ENCODE measurements at places on chromosomes 13 and 19.

GRCh38 chr19:50724522-50725217 lies 1.5 kb downstream of the CLEC11A start:
- peak; percentile 100 for DNase-seq

- no peak for DNase-seq
Observed at GRCh38 chr13:26440111-26440510, 117.4 kb upstream of the WASF3 start.

DNA sequence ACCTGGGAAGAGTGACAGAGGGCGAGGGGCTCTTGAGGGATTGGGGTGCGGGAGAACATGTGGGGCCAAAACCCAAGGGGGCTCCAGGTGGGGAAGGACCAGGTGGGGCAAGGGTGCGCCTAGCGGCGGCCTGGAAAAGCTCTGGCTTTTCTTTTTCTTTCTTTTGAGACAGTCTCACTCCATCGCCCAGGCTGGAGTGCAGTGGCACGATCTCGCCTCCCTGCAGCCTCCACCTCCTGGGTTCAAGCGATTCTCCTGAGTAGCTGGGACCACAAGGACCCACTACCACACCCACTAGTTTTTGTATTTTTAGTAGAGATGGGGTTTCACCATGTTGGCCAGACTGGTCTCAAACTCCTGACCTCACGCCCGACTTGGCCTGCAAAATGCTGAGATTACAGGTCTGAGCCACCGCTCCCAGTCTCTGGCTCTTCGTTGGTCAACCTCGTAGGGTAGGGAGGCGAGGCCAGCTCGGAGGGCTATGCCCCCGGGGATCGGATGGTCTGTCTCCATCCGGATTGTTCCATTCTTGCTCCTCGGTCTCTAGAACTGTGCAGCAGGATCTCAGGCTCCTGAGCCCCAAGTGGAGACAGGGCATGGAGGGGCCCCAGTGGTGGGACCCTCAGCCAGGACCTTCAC lies 3.7 kb downstream of the GADD45B start:
- no peak for DNase-seq

DNA sequence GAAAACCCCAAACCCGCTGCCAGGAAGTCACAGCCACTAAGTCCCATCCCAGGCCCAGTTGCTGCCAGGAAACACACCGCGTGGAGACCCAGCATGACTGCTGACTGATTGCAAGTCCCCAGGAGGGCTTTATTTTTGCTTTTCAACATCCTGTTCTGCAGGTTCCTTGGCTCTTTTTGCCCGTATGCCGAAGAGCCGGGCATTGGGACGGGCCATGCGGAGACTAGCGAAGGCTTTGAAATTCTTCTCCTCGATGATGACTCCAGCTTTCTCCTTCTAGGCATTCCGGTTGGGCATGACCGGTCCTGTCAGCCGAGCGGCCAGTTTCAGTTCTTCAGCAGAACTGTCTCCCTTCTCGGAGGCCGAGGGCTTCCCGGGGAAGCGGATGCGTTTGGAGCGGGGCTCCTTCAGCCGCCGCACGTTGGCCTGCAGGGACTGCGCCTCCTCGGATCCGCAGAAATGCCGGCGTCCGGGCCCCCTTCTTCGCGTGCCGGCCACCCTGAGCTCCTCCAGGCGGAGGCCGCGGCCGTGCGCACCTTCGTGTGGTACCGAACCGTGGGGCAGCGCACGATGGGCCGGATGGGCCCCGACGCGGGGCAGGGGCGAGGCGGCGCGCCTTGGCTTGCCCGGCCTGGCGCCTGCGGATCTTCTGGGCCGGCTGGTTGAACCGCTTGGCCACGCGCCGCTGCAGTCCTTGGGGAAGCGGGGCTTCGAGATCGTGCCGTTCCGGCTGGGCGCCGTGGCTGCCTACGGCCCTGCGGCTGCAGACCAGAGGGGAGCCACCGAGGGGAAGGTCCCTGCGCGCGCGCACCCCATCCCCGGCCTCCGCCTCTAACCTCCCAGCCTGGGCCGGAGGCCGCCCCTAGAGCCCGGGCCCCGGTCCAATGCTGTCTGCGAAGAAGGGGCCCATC lies 15.2 kb downstream of the ZSCAN5C start:
- no peak for DNase-seq

- no peak for DNase-seq
Observed at GRCh38 chr13:92781965-92782690, 444.5 kb upstream of the GPC6 start.

DNA sequence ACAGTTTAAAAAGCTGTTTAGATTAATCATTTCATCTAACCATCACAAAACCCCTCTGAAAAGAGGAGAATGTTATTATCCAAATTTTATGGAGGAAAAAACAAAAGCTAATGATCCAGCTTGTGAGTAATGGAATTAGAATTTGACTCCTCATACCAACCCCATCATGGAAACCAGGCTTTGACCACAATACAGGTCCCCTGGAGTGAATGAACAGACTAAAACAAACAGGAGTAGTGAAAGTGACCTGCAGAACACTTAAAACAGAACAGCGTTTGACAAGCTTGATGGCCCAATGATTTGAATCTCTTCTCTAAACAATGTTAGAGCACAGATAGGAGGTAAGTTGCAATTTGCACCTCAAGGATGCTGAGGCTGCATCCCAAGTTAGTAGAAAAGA lies 230.0 kb downstream of the DCT start:
- DNase-seq, result no peak

GRCh38 chr13:79628463-79628862 lies 147.5 kb downstream of the NDFIP2 start:
- DNase-seq, result no peak

DNA sequence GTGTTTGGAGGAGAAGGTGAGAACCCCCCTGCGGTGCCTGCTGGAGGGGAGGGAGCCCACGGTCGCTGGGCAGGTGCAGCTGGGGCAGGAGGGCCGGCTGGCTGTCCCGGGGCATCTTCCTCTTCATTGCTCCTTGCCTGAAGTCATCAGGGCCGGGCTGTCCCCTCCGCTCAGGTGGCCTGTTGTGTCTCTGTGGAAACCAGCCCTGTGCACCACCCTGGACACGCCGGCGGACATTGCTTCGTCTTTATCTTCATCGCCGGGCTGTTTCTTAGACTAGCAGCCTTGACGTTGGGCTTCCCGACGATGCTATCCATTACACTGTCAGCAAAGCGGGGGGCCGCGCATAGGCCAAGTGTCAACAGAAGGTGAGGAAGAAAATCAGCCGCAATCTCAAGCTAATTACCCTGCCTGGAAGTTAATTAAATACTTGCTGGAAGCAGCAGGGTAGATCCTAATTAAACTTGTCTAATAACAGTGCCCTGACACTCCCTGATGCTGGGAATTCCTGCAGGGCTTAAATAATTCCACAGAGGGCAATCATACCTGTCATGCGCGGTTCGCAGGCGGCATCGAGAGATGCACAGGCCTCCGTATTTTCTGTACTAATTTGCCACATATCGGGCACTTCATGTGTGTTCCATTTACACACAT lies 111.4 kb upstream of the SOX1 start:
- DNase-seq, result no peak

GRCh38 chr13:97388373-97388772 lies 45.6 kb upstream of the RAP2A start:
- DNase-seq, result no peak

GRCh38 chr19:6516659-6517291 lies 14.1 kb upstream of the TNFSF9 start:
- peak; percentile 83 for DNase-seq

DNA sequence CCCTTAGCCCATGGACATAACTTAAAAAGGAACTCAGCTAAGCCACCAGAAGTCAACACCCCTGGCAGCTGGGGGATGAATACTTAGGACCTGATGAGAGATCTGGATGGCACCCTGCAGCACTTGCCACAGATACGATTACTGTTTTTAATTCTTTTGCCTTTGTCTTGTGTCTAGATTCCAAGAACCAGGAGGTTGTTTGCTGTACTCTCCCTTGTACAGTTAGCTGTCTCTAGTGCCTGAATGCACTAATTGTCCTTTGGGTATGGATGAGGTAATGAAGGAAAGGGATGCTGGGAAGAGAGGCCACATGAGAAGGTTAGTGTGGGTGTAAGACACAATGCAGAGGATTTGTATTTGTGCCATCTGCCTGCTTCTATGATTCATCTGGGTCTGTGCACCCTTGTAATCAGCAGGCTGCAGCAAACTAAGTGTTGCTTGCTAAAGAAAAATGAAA lies 385.8 kb downstream of the KCNRG start:
- DNase-seq, result no peak

- DNase-seq, result no peak
Observed at GRCh38 chr13:102642475-102642874, 45.7 kb downstream of the TPP2 start.

DNA sequence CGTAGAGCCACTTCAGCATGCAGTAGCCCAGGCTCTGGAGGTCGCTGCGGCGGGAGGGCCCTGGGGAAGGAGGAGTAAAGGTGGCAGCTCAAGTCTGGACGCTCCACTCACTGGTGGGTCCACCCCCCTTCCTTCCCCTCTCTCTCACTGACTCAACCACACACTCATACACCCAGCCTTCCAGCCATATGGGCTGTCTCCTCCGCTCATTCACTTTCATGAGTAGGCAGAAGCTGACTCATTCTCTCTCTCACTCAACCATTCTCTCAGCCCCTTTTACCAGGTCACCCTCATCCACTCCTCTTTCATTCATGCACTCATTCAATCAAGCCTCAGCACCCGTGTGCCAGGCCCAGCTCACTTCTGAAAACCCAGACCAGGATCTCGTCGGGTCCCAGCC lies 27.5 kb upstream of the SIGLEC11 start:
- DNase-seq, result no peak

- peak; percentile 70 for DNase-seq
Observed at GRCh38 chr19:54266133-54266532, 9.1 kb upstream of the LILRB5 start.

DNA sequence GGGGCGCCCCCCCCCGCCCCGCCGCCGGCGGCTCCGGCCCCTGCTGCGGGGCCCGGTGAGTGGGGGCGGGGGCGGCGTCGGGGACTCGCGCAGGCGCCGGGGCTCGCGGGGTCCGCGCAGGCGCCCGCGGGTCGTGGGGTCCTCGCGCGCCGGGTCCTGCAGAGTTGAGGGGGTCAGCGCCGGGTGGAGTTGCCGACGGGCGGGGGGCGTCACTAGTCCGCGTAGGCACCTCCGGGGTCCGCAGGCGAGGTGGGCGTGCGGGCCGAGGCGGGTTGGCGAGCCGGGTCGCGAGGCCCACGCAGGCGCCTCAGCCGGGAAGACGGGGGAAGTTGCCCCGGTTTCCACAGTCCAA lies 365 bp downstream of the PPP6R1 start:
- DNase-seq, result peak; percentile 83

DNA sequence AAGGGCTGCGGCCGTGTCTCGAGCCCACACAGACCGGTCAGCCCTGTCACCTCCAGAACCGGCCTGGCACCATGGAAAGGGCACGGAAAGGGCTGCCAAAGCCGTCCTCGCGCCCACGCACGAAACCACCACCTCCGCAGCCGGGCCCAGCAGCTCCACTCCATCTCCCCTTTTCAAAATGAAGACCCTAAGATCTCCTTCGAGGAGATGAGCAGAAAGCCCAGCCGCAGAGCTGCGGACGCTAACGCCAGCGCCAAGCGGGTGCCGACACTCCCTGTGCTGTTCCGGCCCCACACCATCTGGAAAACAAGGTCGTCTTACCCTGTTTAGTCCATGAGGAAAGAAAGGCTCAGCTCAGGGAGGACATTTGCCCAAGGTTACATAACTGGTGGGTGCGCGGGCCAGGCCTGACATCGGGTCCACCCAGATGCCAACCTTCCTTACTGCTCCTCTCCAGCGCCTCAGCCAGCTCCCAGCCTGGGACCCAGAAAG lies 131.1 kb downstream of the FOXO1 start:
- DNase-seq, result no peak

- DNase-seq, result peak; percentile 57
Observed at GRCh38 chr19:11673608-11674041, 65.1 kb downstream of the ZNF823 start.

GRCh38 chr19:30784850-30785457 lies 412.8 kb downstream of the ZNF536 start:
- DNase-seq, result peak; percentile 31

- no peak for DNase-seq
Observed at GRCh38 chr13:36371185-36371584, 25.0 kb upstream of the SPART start.

GRCh38 chr13:24091080-24091479 lies 69.4 kb upstream of the SPATA13 start:
- DNase-seq, result no peak

GRCh38 chr13:36061054-36061453 lies 70.1 kb downstream of the DCLK1 start:
- DNase-seq, result no peak

- DNase-seq, result peak; percentile 82
Observed at GRCh38 chr19:2014731-2015607, 545 bp downstream of the BTBD2 start.

DNA sequence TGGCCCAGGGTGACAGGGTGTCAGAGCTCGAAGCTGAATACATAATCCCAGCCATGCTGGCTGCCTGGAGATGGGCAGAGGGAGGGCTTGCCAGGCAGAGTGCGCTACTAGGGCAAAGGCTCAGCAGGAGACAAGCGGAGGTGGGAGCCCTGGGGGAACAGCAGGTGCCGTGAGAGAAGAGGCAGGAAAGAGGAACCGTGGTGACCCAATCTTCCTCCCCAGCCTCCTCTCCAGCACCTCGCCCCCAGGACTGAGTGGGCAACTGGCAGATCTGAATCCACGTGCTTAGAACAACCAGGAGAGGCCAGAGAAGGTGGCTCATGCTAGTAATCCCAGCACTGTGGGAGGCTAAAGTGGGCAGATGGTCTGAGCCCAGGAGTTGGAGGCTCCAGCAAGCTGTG lies 11.0 kb upstream of the CCL25 start:
- DNase-seq, result no peak

GRCh38 chr19:56721714-56722113 lies 50.2 kb upstream of the ZNF835 start:
- no peak for DNase-seq

- DNase-seq, result peak; percentile 85
Observed at GRCh38 chr19:50896591-50897190, 14.5 kb downstream of the KLK4 start.

GRCh38 chr13:89822467-89822866 lies 1525.0 kb upstream of the MIR17HG start:
- no peak for DNase-seq

GRCh38 chr13:67964986-67965385 lies 734.9 kb upstream of the PCDH9 start:
- no peak for DNase-seq

DNA sequence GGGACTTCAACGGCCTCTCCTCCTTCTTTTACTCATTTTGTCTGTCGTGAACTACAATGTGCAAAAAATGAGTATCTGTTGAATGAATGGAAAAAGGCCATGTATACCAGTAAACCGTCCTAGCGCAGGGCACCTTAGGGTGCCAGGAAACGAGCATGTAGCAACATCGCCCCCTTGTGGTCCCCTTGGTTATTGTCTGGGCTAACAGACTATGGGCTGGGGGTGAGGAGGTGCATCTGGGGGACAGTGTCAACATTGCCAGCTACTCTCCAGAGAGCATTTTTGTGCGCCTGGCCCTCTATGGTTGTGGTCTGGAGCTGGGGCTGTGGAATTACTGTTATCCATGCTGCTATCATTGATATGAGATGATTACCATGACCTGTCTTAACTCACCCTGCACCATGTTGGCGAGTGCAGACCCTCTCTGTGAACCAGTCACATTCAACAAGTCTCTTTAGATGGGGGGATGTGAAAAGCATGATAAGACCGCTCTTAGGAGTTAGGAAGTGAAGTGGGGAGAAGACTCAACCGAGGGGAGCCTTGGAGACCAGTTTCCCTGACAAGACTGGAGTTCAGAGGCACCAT lies 22.8 kb upstream of the SIGLEC11 start:
- peak; percentile 77 for DNase-seq

Measured in GM13977 (cell line).